ENCODE measurements at places on chromosomes 1 and 21.

DNA sequence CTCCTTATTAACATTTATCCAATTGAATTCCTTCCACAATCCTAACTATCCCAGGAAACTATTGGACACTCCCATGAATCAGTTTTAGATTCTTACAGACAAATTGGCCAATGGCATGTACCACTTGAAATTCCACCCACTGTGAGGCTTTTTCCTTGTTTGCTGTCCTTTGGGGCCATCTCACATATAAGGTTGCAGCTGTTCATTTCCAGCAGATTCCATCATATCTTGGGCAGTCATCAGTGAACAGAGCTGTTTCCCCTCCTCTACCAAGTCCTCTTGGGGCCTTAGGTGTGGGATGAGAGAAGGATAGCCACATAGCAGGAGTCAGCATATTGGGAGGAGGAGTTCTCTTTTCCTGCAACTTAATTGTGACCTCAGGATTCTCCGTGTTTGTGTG is 109.1 kb downstream of the HHAT start:
- no peak for DNase-seq

- DNase-seq, result no peak
Measured at GRCh38 chr1:231799363-231799986, 172.9 kb downstream of the DISC1 start.

- DNase-seq, result no peak
Measured at GRCh38 chr1:154906621-154907081, 29.9 kb downstream of the PMVK start.

DNA sequence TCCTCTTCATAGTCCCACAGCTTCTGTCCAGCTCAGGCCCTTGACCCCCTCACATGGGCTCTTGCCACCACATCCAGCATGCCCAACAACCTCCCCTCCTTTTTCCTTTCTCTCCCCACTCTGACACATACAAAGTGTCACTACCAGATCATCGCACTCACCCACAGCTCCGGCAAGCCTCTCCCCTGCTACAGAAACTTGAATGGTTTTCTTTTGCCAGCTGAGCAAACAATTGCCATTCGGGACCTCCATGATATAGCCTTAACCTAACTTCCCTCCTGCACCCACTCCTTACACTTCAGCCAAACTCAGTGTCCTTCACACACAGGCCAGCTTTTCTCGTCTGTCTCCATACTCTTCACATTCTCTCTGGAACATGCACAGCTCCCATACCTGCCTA is 43.3 kb downstream of the MAB21L3 start:
- no peak for DNase-seq

DNA sequence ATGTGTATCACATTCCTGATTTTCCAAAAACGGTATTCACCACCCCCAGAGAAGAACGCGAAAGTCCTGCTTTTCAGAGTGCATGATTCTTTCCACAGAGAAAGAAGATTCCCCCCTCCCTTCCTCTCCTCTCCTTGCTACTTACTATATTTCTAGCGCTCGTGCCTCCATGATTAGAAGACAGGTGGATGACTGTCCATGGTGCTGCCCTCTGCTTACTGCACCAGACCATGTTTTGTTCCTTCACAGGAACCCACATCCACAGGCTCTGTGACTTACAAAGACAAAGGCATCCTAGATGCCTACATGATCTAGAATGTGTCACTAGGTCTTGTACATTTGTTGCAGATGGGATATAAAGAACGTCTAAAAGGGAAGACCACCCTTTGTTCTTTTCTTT is 49.1 kb upstream of the ZNF648 start:
- DNase-seq, result no peak

DNA sequence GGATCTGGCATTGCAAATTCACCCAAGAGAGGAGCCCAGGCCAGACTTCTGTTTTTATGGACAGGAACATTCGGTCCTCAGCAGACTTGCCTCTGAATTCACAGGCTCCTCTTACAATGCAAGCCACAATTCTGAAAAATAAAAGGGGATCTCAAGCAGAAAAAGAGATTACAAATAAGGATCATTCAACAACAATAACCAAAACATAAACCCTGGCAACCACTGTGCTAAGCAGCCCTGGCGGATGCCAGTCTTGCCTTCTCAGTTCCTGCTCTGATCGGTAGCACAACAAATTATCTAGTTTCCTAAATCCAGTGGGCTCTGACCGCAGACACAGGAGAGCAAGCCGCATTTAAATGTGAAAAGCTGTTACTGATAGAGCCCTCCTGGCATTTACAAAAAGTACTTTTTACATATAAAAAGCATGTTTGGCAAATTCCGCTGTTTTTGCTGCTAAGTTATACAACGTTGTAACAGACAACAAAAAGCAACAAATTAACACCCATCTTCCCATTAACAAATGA is 123.4 kb upstream of the FOXD3 start:
- DNase-seq, result no peak

GRCh38 chr1:24970926-24971875 is 41.1 kb upstream of the RUNX3 start:
- DNase-seq, result no peak

- DNase-seq, result no peak
Measured at GRCh38 chr1:14128096-14128495, 428.1 kb downstream of the PRDM2 start.

All from activated CD8-positive, alpha-beta memory T cell treated with anti-CD3 and anti-CD28 coated beads for 4 hours (primary cell).